GM12865 (cell line): ENCODE measurements at places on chromosomes 3 and 15.

DNA sequence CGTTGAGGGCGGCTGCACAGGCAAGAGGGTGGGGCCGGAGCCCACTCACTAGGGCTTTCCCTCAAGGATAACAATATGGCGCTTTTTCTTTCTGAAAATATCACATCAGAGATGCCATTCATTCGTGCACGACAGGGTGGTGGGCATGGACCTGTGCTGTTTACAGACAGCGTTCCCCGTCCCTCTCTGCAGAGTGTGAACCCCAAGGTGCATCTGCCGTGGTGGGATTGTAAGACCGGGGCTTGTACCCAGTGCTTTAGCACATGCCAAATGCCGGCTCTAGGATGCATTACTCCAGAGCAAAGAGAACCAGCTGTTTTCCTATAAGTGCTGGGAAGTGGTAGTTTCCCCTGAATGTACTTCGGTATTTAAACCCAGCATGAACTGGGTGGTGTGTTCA, 37.0 kb downstream of the CHDH start:
- no peak for DNase-seq

GRCh38 chr15:70101459-70102113, 3.9 kb upstream of the TLE3 start:
- DNase-seq, result no peak

GRCh38 chr3:54841471-54841870, 86.4 kb downstream of the LRTM1 start:
- no peak for DNase-seq

DNA sequence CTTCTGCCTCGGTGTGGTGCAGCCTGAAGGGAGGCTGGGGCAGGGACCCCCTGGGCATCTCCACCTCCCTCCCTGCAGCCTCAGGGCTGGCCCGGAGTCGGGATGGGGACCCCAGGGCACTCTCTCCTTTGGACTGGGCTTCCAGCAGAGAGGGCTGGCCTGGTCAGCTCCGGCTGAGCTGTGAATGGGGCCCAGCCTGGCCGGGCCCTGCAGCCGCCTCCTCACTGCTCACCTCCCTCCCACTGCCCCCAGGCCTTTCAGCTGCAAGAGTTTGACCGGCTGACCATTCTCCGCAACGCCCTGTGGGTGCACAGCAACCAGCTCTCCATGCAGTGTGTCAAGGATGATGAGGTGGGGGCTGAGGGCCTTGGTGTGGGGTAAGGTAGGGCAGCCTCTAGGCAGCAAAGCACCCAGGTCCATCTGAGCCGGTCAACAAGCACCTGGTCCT, 36.0 kb downstream of the PSTPIP1 start:
- DNase-seq, result no peak

DNA sequence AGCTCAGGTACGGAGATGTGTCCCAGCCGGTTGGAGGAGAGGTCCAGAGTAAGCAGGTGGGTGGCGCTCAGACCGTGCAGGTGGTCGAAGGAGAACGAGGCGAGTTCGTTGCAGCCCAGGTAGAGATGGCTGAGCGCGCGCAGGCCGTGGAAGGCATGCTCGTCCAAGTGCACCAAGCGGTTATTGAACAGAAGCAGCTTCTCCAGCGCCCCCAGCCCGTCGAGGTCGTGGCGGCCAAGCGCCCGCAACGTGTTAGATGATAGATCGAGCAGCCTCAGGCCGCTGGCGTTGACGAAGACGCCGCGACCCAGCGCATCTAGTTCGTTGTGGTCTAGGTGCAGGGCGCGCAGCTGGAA, 648 bp downstream of the AMIGO3 start:
- DNase-seq, result no peak

DNA sequence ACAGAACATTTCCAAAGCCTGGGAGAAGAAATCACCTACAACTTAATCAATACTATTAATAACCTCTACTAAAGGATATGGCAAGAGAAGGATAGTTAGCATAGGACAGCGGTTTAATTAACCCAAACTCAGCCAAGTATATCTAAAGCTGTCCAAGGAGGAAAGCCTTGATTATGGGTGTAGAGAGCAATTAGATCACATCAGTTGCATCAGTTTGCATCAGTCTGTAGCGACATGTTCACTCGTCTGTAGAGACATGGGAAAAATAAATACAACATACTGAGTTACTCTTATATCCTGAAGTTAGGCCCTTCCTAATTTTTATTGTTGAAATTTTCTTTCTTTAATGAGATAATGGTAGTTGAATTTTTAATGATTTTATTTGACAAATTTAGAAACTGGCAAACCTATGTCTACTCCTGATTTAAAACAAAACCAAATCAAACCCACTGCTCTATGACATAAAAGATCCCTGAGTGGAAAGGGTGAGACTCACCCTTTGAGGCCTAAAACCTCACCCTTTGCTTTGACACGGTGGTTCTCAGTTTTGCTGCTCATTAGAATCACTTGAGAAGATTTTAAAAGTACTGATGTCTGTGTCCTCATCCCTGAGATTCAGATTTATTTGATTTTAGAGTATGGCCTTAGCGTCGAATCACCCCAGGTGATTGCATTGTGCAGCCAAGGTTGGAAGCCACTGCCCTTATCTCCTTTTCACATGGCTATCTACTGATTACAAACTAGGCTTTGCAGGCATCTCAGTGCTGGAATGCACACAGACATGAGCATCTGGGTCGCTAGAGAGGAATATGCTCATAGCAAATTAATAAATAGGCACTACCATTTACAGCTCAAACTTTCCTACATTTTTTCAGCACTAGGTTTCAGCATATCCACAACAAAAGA, 2.8 kb upstream of the CLRN1 start:
- no peak for DNase-seq

- no peak for DNase-seq
These were observed 24.4 kb downstream of the DCBLD2 start for GRCh38 chr3:98877132-98877531.

- DNase-seq, result no peak
These were observed 193.1 kb downstream of the SHQ1 start for GRCh38 chr3:72655131-72655551.

- DNase-seq, result no peak
These were observed 4.8 kb upstream of the NR2F2 start for GRCh38 chr15:96325541-96326327.

DNA sequence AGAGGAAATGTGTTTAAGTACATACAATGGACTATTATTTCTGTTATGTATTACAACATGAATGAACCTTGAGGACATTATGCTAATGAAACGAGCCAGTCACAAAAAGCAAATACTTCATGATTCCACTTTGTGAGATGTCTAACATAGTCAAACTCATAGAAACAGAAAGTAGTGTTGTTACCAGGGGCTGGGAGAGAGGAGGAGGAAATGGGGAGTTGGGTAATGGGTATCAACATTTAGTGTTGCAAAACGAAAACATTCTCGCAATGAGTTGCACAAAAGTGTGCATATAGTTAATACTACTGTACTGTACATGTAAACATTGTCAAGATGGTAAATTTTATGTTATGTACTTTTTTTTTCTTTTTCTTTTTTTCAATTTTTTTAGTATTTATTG, 194.3 kb downstream of the IL5RA start:
- no peak for DNase-seq

DNA sequence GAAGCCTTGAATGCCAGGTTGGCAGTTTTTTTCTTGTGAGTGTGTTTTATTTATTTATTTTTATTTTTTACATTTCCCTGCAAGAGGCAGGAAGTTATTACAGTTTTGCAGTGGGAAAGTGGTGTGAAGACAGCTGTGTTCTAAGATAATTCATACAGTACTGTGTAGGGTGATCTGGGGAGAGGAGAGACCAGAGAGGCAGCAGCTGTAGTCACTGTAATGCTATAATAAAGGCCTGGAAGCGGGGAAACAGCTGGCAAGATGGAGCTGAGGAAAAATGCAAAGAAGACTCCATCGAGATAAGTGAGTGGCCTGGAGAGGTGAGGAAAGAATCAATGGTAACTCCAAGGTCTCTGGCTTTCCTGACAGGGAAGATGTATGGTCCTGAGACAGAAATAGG, 23.1 kb downstream of the CNTN3 start:
- no peak for DNase-seq

DNA sequence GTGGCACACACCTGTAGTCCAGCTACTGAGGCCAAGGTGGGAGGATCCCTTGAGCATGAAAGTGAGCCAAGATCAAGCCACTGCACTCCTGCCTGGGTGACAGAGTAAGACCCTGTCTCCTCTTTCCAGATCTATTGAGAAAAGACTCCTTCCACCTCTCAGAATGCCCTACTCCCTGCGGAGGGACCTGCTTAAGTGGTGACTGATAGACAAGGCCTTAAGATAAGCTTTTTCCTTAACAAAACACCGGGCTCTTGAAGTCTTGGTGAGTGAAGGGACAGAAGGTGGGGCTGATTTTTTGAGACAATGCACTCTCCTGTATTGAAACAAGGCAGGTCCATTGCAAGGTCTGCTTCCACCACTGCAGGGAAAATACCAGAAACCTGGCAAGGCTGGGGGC, 338.4 kb upstream of the FRG2C start:
- DNase-seq, result no peak

DNA sequence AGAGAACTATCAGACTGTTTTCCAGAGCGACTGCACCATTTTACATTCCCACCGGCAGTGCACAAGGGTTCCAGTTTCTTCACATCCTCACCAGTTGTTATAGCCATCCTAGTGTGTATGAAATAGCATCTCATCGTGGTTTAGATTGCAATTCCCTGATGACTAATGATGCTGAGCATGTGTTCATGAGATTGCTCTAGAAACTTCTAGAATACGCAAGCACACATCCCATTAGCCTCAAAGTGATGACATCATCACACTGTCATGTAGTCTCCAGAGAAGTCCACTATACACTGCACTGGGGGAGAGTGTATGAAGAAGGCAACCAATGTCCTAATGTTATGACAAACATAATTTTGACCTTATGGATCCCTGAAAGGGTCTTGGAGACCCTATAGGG, 30.1 kb downstream of the FBLN2 start:
- DNase-seq, result no peak

GRCh38 chr3:175453361-175453760, 594.2 kb downstream of the NAALADL2 start:
- DNase-seq, result no peak

GRCh38 chr3:67713764-67714469, 59.5 kb upstream of the SUCLG2 start:
- DNase-seq, result no peak

DNA sequence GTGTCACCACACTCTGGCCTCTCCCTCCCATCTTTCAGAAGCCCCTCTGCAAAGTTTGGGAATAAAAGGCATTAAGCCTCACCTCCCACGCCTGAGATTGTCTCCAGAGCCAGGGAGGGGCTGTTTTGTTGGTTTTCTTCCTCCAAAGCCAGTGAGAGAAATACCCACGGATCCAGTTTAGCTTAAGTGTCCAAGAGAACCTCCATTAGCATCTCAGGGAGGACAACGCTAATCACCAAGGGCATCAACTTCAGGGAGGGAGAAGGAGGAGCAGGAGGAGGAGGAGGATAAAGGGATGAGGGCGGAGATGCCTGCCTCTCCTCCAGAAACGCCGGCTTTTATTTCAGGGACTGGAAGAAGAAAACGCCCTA, 101.6 kb downstream of the SRGAP3 start:
- no peak for DNase-seq
